ENCODE measurements at places on chromosomes 12 and 14. TPM values are rescaled to one million over a fixed set of nuclear protein-coding genes. Genes with fewer than 3 reads are reported as not detected.

The LRP1 gene
- 0.28 TPM for total RNA-seq

The CLEC4C gene
- total RNA-seq: not detected

The KCNA5 gene
- not detected for total RNA-seq

The DCN gene
- not detected for total RNA-seq

The LALBA gene
- not detected for total RNA-seq

The CHGA gene
- total RNA-seq: not detected

The NTN4 gene
- not detected for total RNA-seq

The UNC79 gene
- total RNA-seq: not detected

The FLRT2 gene
- not detected for total RNA-seq

The SOAT2 gene
- total RNA-seq: not detected

The TMEM30B gene
- 0.47 TPM for total RNA-seq

The FAM186B gene
- total RNA-seq: 0.16 TPM

The CLEC1B gene
- not detected for total RNA-seq

The SCN8A gene
- 0.38 TPM for total RNA-seq

GRCh38 chr12:127559349-127560040, 707.5 kb upstream of the TMEM132C start:
- DNase-seq: peak; percentile 95
- peak overlapping the region; percentile 96 for H3K27ac ChIP-seq
- H3K36me3 ChIP-seq: peaks cover 17% of the 10 kb centered on the region
- H3K4me3 ChIP-seq: peak overlapping the region; percentile 63

DNA sequence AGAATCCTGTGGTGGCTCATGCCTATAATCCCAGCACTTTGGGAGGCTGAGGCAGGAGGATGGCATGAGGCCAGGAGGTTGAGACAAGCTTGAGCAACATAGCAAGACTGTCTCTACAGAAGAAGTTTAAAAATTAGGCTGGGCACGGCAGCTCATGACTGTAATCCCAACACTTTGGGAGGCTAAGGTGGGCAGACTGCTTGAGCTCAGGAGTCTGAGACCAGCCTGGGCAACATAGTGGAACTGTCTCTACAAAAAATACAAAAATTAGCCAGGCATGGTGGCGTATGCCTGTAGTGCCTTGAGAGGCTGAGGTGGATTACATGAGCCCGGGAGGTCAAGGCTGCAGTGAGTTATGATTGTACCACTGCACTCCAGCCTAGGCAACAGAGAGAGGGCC, 998 bp upstream of the CYP27B1 start:
- peaks cover 45% of the 10 kb centered on the region for H3K4me1 ChIP-seq
- H3K27me3 ChIP-seq: peaks cover 8% of the 10 kb centered on the region
- H3K4me3 ChIP-seq: no peak overlapping the region
- no peak for DNase-seq
- no peak overlapping the region for H3K27ac ChIP-seq

GRCh38 chr14:57530571-57530970, 36.9 kb upstream of the CCDC198 start:
- H3K4me3 ChIP-seq: no peak overlapping the region
- DNase-seq: no peak
- no peaks in the 10 kb centered on the region for H3K27me3 ChIP-seq
- H3K4me1 ChIP-seq: no peaks in the 10 kb centered on the region

- no peaks in the 10 kb centered on the region for H3K36me3 ChIP-seq
- H3K4me3 ChIP-seq: no peak overlapping the region
- no peak overlapping the region for H3K27ac ChIP-seq
Observed at GRCh38 chr14:22794551-22794951, 20.7 kb downstream of the SLC7A7 start.

DNA sequence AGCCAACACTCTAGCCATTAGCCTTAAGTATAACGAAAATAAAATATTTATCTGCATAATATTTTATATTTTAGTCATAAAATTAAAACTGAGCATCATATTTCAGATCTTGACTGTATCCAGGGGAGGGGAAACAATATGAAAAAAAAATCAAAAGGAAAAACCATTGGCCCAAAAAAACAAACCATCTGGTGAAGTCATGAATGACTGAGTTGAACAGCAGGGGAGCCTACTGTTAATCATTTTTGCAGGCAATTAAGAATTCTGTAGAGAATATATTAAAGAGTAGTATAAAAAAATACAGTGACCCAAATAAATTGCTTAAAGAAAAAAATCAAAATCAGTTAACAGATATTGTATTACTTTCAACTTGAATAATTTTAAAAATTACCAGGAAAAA, 224.8 kb downstream of the C12orf50 start:
- H3K27me3 ChIP-seq: no peaks in the 10 kb centered on the region
- no peak overlapping the region for H3K4me3 ChIP-seq
- no peaks in the 10 kb centered on the region for H3K36me3 ChIP-seq
- no peak for DNase-seq
- H3K27ac ChIP-seq: no peak overlapping the region

- no peaks in the 10 kb centered on the region for H3K4me1 ChIP-seq
- H3K36me3 ChIP-seq: no peaks in the 10 kb centered on the region
- no peak overlapping the region for H3K27ac ChIP-seq
- DNase-seq: no peak
- no peaks in the 10 kb centered on the region for H3K27me3 ChIP-seq
Observed at GRCh38 chr14:103597623-103598377, 31.2 kb upstream of the KLC1 start.

GRCh38 chr14:104687601-104688504, 1.6 kb upstream of the INF2 start:
- peaks cover 2% of the 10 kb centered on the region for H3K27me3 ChIP-seq
- H3K36me3 ChIP-seq: peaks cover 5% of the 10 kb centered on the region
- H3K4me3 ChIP-seq: peak overlapping the region; percentile 63
- H3K27ac ChIP-seq: peak overlapping the region; percentile 85

DNA sequence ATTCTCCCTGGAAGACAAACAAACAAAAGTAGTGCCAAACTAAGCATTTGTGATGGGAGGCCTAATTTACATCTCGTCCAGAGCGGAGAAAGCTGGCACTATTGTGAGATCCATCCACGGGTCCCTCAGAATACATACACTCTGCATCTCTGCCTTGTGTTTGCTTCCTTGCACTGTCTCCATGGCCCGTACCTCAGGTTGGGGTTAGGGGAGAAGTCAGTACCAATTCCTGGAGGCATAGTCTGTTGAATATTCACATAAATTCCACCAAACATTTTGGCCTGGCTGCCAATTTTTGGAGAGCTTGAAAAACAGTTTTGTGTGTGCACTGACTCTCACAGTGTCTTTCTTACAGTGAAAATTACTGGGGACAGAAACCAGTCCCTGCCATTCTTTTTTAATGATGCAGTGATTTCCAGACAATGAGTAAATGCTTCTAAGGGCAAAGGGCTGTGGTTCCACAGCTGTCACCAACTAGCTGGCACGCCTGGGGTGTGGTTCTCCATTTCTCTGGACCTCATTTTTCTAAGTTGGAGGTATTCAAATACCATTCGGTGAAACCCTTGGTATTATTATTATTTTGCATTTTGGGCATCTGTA, 119.7 kb upstream of the HIF1A start:
- H3K4me3 ChIP-seq: no peak overlapping the region
- DNase-seq: no peak
- H3K36me3 ChIP-seq: peaks cover 2% of the 10 kb centered on the region
- peaks cover 8% of the 10 kb centered on the region for H3K27me3 ChIP-seq

GRCh38 chr12:2384533-2385351, 332.0 kb downstream of the CACNA1C start:
- no peak overlapping the region for H3K4me3 ChIP-seq
- no peaks in the 10 kb centered on the region for H3K36me3 ChIP-seq
- no peak for DNase-seq
- no peak overlapping the region for H3K27ac ChIP-seq
- peaks cover 11% of the 10 kb centered on the region for H3K27me3 ChIP-seq
- H3K4me1 ChIP-seq: peaks cover 4% of the 10 kb centered on the region

GRCh38 chr12:70338531-70338930, 27.6 kb upstream of the KCNMB4 start:
- no peak overlapping the region for H3K27ac ChIP-seq
- H3K4me1 ChIP-seq: no peaks in the 10 kb centered on the region

GRCh38 chr14:60266021-60266937, 17.3 kb downstream of the PPM1A start:
- H3K4me1 ChIP-seq: peaks cover 6% of the 10 kb centered on the region
- H3K36me3 ChIP-seq: peaks cover 18% of the 10 kb centered on the region
- peak; percentile 64 for DNase-seq

- H3K4me1 ChIP-seq: peaks cover 5% of the 10 kb centered on the region
- H3K27me3 ChIP-seq: peaks cover 12% of the 10 kb centered on the region
- no peak for DNase-seq
- H3K36me3 ChIP-seq: no peaks in the 10 kb centered on the region
- H3K27ac ChIP-seq: no peak overlapping the region
Observed at GRCh38 chr12:11564984-11565651, 84.4 kb upstream of the ETV6 start.

- no peaks in the 10 kb centered on the region for H3K36me3 ChIP-seq
- H3K4me3 ChIP-seq: no peak overlapping the region
- no peak overlapping the region for H3K27ac ChIP-seq
- DNase-seq: no peak
- no peaks in the 10 kb centered on the region for H3K4me1 ChIP-seq
- H3K27me3 ChIP-seq: peaks cover 2% of the 10 kb centered on the region
Observed at GRCh38 chr14:102580550-102581110, 11.8 kb upstream of the RCOR1 start.

- H3K36me3 ChIP-seq: no peaks in the 10 kb centered on the region
- H3K27ac ChIP-seq: no peak overlapping the region
- peak; percentile 13 for DNase-seq
- no peaks in the 10 kb centered on the region for H3K4me1 ChIP-seq
- no peak overlapping the region for H3K4me3 ChIP-seq
- no peaks in the 10 kb centered on the region for H3K27me3 ChIP-seq
Observed at GRCh38 chr14:53915364-53916014, 41.1 kb downstream of the BMP4 start.

DNA sequence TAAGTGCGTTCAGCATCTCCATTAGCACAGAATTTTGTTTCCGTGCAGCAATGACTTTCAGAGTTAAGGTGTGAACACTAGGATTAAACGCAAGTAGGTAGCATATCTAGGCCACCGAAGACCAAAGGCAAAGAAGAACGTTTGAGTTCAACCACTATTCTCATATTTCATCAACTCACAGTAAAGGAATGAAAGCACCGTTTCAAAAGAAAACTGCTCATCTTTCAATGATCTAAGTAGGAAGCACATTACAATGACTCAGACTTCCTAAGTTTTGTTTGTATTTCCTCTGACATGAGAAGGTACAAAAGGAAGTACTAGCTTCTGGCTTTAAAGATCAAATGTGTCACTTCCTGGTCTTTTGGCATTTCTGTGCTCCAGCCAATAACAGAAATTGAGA, 57.6 kb downstream of the ACADS start:
- no peaks in the 10 kb centered on the region for H3K27me3 ChIP-seq
- H3K4me1 ChIP-seq: peaks cover 15% of the 10 kb centered on the region
- no peak overlapping the region for H3K4me3 ChIP-seq
- DNase-seq: no peak

- peaks cover 18% of the 10 kb centered on the region for H3K27me3 ChIP-seq
- no peak for DNase-seq
- no peak overlapping the region for H3K4me3 ChIP-seq
- H3K27ac ChIP-seq: no peak overlapping the region
Observed at GRCh38 chr14:99698236-99698635, 14.1 kb downstream of the CYP46A1 start.

- no peaks in the 10 kb centered on the region for H3K27me3 ChIP-seq
- H3K4me1 ChIP-seq: peaks cover 52% of the 10 kb centered on the region
- peak overlapping the region; percentile 3 for H3K4me3 ChIP-seq
- DNase-seq: no peak
Observed at GRCh38 chr12:25058012-25058411, 109.1 kb upstream of the BCAT1 start.

GRCh38 chr12:116547955-116548501, 11.2 kb upstream of the MAP1LC3B2 start:
- peaks cover 10% of the 10 kb centered on the region for H3K27me3 ChIP-seq
- no peak overlapping the region for H3K4me3 ChIP-seq
- no peak overlapping the region for H3K27ac ChIP-seq
- no peaks in the 10 kb centered on the region for H3K36me3 ChIP-seq
- no peak for DNase-seq
- H3K4me1 ChIP-seq: no peaks in the 10 kb centered on the region

DNA sequence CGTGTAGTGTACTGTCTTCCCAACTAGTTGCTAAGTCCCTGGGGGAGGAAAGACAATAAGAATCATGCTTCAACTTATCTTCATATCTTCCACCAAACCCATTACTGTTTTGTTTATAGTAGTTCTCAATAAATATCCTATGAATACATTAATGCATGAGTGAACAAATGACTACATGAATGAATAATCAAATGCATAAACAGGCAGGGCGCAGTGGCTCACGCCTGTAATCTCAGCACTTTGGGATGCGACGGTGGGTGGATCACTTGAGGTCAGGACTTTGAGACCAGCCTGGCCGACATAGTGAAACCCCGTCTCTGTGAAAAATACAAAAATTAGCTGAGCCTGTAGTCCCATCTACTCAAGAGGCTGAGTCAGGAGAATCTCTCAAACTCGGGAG, 32.1 kb upstream of the NR2C1 start:
- H3K4me1 ChIP-seq: peaks cover 11% of the 10 kb centered on the region
- no peak overlapping the region for H3K4me3 ChIP-seq
- H3K27me3 ChIP-seq: no peaks in the 10 kb centered on the region
- H3K27ac ChIP-seq: no peak overlapping the region
- H3K36me3 ChIP-seq: no peaks in the 10 kb centered on the region

DNA sequence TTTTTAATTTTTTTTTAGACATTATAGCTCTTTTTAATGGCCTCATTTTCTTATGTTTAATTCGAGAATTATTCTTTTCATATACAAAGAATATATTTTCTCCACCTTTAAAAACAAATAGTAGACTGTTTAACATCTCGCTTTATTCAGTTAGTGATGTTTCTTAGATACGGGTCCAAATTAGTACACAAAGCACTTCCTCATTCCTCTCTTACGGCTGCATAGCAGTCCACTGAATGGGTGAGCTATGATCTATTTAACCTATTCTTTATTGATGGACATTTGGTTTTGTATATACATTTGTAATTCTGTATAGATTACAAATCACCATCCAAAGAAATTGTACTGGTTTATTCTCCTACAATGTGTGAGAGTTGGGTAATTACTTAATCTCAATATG, 8.3 kb upstream of the GPR162 start:
- peaks cover 62% of the 10 kb centered on the region for H3K36me3 ChIP-seq
- H3K4me3 ChIP-seq: no peak overlapping the region
- peaks cover 16% of the 10 kb centered on the region for H3K4me1 ChIP-seq
- H3K27ac ChIP-seq: no peak overlapping the region
- DNase-seq: no peak

DNA sequence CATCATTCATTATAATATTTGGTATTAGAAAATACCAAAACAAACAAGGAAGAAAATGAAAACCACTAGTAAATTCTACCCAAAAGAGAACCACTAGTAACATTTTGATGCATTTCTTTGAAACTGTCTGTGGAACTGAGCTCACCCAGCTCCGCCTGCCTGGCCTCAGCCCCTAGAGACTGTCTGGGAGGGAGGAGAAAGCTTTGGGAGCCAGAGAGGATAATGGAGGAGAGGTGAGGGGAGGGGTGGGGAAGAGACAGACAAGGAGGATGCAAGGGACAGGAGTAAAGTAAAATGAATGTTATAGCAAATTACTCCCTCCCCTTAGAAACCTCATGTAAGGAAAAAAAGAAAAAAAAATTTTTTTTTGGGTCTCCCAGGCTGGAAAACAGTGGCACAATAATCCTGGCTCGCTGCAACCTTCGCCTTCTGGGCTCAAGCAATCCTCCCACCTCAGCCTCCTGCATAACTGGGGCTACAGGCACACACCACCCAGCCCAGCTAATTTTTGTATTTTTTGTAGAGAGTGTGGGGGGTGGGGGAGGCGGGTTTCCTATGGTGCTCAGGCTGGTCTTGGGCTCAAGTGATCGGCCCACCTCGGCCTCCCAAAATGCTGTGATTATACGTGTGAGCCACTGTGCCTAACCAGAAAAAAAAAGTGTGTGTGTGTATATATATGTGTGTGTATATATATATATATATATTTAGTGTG, 3.2 kb upstream of the MMP19 start:
- H3K27me3 ChIP-seq: peaks cover 14% of the 10 kb centered on the region
- no peak for DNase-seq
- peak overlapping the region; percentile 48 for H3K27ac ChIP-seq
- peaks cover 10% of the 10 kb centered on the region for H3K4me1 ChIP-seq
- H3K36me3 ChIP-seq: no peaks in the 10 kb centered on the region

Data from activated CD4-positive, alpha-beta T cell treated with anti-CD3 and anti-CD28 coated beads, Interleukin-2, amount 10 ng/mL, durations not matched to agents 24 days and 14 days (primary cell).